ENCODE measurements at places on chromosomes 16 and 17. TPM values are rescaled to one million over a fixed set of nuclear protein-coding genes. Genes with fewer than 3 reads are reported as not detected.

DNA sequence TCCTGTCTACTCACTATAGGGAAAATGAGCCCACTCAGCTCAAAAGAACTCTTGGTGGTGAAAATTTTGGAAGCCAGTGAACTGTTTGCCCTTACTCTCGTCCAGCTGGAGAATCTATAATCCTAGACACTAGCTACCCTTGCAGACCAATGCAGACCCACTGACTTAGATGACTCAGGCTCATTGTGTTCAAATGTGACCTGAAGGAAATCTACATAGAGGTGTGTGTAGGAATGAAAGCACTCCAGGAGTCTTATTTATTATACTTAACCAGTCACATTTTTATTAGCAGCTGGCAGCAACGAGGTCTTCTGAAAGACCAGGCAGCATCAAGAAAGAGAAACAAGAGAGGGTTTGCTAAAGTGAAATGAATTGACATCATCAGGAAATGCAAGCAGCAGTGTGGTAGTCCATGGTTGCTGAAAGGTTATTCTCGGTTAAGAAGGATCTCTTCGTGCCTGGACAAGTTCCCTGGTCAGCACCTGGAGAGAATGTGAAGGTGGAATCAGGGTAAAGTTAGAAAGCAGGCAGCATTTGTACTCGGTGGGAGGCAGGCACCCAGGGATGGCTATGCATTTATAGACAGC, 1.4 kb downstream of the KRTAP29-1 start:
- DNase-seq, result no peak

GRCh38 chr16:70692130-70692872, 6.4 kb upstream of the MTSS2 start:
- DNase-seq, result no peak

The SUPT4H1 gene
- polyA plus RNA-seq, result 77.4 TPM

The TP53TG3F gene
- not detected for polyA plus RNA-seq

The IL34 gene
- polyA plus RNA-seq, result not detected

- DNase-seq, result no peak
These were observed 346.4 kb upstream of the CDH5 start for GRCh38 chr16:66020046-66020445.
